Pons (tissue), 1 donor: ENCODE measurements at places on chromosomes 1 and 21.

DNA sequence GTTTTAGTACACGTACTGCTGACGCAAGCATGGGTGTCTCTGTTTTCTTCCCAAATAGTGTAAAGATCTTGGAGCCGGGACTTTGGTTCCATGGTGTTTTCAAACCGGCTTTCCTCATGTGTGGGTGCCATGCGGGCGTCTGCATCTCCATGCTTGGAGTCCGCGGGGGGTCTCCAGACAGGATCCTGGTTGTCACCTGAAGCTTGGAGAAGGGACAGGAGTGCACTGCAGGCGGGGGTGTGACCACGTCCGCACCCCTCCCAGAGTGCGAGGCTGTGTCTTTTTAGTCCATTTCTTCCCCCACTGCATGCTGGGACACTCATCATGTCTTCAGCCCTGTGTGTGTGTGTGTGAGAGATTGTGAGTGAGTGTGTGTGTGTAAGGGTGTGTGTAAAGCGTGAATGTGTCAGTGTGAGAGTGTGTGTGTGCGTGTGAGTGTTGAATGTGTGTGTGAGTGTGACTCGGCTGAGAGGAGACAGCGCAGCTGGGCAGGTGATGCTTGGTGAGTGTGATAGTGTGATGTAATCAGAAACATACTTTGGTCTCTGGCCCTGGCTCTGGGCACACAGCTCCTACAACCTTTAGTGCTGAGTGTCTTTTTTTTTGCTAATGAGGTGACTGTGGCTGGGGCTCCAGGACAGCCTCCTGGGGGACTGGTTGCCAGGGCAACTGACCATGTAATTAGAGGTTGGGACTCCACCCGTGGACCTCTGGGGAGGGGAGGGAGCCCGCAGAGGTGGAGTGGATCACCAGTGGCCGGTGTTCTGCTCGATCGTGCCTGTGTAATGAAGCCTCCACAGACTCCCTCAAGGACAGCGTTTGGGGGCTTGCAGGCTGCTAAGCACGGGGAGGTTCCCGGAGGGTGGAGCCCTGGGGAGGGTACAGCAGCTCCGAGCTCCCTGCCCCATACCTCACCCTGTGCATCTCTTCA lies 55.1 kb downstream of the AGPAT3 start:
- no peak for DNase-seq

GRCh38 chr21:42513151-42513984 lies at the start of gene SLC37A1:
Gene SLC37A1, plus strand, starts transcription at chr21:42513852. Its CDS starts 4,603 bp downstream, at chr21:42518455.
- no peak for DNase-seq

- peak; percentile 76 for DNase-seq
Observed at GRCh38 chr1:233440951-233441401, 113.5 kb downstream of the MAP3K21 start.

- peak; percentile 53 for DNase-seq
Observed at GRCh38 chr21:44949779-44950198, 10.0 kb downstream of the SLX9 start.

- no peak for DNase-seq
Observed at GRCh38 chr1:74673351-74674111, at the start of gene ERICH3. Gene ERICH3, minus strand, starts transcription at chr1:74673792. Its CDS starts 273 bp downstream, at chr1:74673519.

DNA sequence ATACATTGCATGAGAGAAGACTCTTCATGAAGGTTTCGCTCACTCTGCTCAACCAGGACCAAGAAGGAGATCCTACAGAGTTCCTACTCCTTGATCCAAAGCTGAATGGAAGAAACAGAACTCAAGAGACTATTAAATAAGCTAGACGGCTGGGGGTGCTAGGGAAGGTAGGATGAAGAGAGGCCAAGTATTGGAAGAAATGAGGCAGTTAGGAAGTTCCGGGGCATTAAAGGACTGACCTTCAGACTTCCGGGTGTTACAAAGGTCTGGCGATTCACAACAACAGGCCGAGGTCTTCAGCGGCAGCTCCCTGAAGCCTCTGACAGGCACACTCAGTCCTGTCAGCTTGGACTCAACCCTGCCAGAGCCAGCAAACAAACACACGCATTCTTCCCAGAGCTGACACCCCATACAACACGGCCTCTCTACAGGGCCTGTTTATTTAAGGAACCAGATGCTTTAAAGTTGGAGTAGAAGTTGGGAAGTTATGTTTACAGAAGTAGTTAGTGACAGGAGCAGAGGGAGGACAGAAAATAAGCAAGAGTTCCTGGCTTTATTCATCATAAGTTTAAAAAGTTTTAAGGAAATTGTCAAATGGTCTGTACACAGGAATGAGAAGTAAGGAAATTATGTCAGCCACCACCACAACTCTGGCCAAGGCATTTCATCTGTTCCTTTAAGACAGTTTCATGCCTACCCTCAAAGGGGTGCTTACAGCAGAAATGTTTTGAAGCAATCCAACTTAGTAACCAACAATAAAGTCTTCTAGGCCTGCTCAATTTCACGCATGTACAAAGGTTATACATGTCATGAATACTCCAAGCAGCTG lies 4.7 kb downstream of the SORT1 start:
- DNase-seq, result peak; percentile 96

DNA sequence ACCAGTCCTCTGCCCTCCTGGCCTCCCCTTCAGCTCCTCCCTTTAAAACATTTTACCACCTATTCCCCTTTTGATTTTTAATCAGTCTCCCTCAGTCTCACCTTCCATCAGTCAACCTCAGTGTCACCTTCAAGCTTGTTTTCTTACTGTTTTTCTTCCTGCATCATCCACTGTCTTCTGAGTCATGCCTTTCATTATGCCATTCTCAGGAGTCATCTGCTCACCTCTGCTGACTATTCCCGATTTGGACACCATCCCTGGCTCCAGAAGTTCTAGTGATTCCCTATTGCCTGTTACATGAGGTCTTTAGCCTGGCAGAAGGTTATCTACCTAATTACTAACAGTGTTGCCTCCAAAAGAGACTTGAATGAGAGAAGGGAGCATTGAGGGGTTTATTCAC lies 23.9 kb downstream of the NFASC start:
- no peak for DNase-seq

DNA sequence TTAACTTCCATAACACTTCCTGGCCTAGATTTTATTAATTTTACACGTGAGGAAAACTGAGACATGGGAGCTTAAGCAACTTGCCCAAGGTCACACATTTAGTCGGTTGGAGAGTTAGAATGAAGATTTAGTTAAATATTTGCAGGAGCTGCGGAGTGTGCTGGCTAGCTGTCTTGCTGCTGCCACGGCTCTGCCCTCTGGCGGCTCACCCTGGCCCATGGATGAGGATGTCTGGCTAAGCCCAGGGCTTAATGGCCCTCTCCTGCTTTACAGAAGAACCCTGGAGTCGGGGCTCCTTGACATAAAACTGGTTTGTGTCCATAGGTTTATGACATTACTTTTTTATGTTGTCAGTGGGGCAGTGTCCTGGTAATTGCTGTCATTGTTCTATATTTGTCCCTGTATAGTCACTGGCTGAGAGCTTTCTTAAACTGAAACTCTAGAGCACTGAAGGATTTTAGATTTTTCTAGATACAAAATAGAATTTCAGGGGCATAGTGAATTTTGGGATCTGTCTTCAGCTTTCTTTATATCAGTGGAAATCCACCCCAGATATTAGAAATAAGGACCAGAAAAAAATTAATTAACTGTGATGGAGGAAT lies 88.9 kb upstream of the WLS start:
- DNase-seq, result peak; percentile 45

DNA sequence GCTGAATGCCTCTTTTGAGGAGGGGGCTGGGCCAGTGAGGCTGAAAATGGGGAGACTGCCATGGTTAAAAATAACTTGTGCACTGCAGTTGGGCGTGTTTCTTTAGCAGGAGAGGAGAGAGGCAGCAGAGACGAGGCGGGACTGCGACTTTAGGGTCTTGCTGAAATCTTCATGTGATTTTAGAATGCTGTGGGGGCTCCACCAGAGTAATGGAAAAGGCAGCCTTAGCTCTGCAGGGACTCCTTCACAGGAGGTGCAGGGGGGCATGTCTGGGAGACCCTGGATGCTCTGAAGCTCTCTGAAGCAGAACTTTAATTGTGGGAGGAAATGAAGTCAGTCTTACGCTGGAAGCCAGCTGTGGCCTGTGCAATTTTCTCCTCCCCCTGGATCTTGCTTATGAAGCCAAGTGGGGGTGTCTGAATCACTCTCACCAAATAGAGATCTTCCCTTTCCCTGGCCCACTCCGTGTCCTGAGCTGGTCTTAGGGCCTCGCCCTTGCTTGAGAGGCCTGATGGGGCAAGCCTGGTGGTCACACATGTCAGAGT lies 60.8 kb downstream of the NDUFS5 start:
- DNase-seq, result no peak

GRCh38 chr1:90986953-90987352 lies 34.9 kb downstream of the ZNF644 start:
- DNase-seq, result no peak

GRCh38 chr1:151266821-151267220 lies 12.3 kb downstream of the PSMD4 start:
- no peak for DNase-seq

DNA sequence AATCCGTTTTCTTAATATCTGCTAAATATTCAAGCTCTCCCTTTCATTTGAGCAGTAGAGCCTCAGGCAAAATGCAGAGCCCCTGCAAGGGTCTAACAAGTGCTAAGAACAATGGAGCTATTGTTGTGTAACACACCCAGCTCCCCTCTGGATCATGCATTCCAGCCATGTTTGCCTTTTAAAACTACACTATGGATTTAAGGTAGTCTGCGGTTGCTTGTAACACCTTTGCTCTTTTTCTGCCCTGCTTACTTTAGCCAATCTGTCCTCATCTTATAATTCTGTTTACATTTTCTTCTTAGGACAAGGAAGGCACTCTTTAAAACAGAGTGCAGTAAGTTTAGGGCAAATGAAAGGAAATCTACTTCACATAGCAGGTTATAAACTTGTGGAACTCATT lies 60.0 kb upstream of the C1orf105 start:
- DNase-seq, result no peak

DNA sequence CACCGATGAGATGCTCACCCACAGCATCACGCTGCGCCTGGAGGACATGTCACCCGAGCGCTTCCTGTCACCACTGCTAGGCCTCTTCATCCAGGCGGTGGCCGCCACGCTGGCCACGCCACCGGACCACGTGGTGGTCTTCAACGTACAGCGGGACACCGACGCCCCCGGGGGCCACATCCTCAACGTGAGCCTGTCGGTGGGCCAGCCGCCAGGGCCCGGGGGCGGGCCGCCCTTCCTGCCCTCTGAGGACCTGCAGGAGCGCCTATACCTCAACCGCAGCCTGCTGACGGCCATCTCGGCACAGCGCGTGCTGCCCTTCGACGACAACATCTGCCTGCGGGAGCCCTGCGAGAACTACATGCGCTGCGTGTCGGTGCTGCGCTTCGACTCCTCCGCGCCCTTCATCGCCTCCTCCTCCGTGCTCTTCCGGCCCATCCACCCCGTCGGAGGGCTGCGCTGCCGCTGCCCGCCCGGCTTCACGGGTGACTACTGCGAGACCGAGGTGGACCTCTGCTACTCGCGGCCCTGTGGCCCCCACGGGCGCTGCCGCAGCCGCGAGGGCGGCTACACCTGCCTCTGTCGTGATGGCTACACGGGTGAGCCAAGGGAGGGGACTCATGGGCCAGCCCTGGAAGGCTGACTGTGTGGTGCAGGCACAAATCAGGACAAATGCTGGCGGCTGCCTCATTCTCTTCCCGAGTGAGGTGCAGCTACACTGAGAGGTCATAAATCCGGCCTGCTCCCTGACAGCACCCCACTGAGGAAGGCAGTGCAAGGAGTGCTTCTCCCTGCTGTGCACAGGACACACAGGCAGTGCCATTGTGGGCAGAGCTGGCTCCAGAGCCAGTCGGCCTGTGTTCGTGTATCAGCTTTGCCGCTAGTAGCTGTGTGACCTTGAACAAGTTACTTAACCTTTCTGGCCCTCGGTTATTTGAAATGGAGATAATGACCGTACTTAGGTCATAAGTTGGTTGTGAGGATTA lies 9.4 kb downstream of the CELSR2 start:
- DNase-seq, result no peak

GRCh38 chr1:164310166-164310565 lies 248.8 kb upstream of the PBX1 start:
- DNase-seq, result no peak

DNA sequence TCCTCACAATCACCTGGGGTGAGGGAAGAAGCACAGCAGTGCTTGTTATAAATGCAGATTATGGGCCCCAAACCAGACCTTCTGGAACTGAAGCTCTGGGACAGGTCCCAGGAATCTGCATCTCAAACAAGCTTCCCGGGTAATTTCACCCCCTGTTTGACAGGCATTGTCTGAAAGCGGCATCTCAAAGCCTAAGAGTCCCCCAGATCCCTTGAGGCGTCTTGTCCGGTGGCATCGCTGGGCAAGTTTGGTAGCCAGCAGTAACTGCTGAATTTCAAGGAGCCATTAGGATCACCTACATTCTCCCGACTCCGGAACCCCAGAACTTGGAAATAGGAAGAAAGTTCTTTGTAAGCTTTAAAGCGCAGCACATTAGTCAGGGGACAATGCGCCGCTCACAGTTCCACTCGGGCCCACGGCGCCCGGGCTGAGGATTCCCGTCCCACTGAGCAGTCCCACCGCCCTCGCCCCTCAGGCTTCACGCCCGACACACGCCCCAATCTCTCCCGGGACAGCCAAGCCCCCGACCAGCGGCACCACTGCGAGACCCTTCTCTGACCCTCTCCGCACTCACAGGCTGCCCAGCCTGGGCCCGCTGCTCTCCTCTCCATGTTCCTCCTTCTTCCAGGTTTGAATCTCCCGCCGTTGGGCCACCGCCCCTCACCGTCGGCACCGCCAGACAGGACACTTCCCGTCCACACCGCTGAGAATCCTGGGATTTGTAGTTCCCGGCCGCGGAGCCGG lies at the start of gene IQGAP3:
IQGAP3 (minus strand) TSS at position 647 of the 744 bp plus-strand sequence; CDS start at position 611, 36 bp downstream.
- DNase-seq, result peak; percentile 74

DNA sequence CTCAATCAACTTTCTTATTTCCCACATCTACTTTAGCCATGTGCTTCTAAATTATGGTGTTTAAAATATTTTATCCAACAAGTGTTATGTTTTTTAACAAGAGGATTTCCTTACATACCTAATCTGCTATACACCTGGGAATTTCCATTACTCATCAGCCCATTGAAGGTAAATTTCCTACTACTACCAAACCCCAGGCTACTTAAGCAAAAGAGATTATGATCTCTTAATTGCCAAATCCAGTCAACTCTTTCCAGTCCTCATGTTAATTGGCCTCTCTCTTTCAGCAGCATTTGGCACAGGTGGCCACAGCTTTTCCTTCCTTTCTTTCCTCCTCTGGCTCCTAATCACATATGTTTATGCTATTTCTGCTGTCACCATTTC lies 5.1 kb upstream of the C1orf162 start:
- no peak for DNase-seq

GRCh38 chr1:175824079-175824478 lies 80.7 kb upstream of the TNR start:
- DNase-seq, result no peak

- peak; percentile 91 for DNase-seq
Observed at GRCh38 chr1:225772323-225772768, 5.3 kb upstream of the SRP9 start.

GRCh38 chr1:188670837-188671236 lies 1806.8 kb downstream of the BRINP3 start:
- DNase-seq, result no peak

- DNase-seq, result no peak
Observed at GRCh38 chr1:8109216-8109615, 83.1 kb upstream of the ERRFI1 start.

GRCh38 chr1:101356604-101357443 lies 120.0 kb downstream of the S1PR1 start:
- no peak for DNase-seq

GRCh38 chr1:94642617-94643321 lies 101.2 kb upstream of the F3 start:
- no peak for DNase-seq
